ENCODE measurements at places on chromosomes 7 and 10.

DNA sequence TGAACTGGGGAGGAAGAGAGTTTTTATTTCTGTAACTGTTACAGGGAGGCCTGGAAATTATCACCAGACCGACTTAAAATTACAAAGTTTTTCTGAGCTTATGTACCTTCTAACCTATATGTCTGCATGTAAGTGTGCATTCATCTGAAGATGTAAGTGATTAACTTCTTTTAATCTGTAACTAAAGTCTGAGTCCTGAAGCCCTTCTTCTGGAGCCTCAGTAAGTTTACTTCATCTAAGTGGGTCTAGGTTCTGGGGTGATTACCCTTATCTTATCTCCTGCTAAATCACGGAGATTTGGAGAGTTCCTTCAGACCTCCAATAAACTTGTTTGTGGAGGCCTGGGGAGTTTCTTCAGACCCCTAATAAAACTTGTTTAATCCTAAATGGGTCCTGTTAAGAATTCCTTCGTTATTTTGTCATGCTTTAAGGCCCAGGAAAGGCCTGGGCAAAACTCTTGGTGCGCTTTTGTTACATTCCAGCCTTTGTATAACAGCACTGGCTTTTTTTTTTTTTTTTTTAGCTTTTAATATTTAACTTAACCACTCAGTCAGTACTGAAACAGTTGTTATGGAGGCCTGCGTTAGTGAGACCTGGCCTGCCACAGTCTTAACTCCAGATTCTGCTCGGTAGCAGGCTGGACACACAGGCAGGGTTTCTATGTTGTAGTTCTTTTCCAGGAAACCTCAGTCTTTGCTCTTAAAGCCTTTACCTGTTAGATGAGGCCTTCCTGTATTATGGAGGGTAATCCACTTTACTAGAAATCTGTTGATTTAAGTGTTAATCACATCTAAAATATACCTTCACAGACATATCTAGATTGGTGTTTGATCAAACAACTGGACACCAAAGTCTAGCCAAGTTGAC, 33.0 kb downstream of the TPST1 start:
- DNase-seq, result no peak

- no peak for DNase-seq
Observed at GRCh38 chr10:84991301-84991700, 662.9 kb downstream of the CCSER2 start.

GRCh38 chr7:29311314-29311713, 116.7 kb downstream of the CHN2 start:
- DNase-seq, result no peak

DNA sequence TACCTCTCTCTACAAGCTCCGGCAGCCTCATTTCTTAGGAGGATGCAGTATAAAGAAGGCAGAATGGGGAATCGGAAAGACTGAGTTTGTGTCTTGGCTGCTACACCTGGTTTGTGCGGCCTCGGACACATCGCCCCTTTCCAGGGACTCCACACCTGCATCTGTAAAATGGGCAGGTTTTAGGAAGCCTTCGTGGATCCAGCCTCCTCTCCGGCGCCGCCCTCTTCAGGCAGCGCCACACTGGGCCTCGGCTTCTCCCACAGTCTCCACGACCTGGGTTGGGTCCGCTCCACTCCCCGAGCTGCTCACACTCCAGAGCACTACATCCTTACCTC, 341 bp downstream of the GOT1 start:
- DNase-seq, result no peak

DNA sequence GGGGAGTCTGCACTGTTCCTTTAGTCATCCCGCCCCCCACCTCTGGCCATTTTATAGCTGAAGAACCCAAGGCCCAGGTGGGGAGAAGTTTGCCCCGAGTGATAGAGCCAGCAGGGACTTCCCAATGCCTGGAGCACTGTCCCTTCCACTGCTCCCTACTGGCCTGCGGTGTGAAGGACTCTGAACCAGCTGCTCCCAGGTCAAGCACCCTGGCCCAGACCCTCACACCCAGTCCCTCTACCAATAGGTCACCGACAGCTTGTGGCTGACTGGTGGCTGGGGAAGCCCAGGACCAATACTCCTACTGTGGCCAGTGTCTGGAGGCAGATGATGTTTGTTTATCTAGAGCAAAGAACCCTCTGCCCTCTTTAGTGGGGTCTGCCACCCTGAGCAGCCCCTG, 167.9 kb downstream of the LCOR start:
- no peak for DNase-seq

DNA sequence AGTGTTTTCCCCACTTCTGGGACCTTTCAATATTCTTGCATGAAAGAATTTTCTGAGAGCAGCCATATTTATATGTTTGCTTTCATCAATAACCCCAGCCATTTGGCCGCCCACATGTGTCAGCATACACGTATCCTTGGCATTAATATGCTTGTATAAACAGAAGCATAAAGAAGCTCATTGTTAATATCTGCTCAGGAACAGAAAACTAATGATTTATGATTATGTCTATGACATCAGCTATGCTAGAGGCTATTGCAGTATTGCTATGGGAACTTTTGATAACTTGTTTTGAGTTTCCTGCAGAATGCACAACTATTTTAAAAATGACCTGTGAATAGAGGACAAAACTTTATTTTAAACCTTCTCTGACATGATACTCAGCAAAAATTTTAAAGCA, 300.9 kb upstream of the MTPN start:
- no peak for DNase-seq

DNA sequence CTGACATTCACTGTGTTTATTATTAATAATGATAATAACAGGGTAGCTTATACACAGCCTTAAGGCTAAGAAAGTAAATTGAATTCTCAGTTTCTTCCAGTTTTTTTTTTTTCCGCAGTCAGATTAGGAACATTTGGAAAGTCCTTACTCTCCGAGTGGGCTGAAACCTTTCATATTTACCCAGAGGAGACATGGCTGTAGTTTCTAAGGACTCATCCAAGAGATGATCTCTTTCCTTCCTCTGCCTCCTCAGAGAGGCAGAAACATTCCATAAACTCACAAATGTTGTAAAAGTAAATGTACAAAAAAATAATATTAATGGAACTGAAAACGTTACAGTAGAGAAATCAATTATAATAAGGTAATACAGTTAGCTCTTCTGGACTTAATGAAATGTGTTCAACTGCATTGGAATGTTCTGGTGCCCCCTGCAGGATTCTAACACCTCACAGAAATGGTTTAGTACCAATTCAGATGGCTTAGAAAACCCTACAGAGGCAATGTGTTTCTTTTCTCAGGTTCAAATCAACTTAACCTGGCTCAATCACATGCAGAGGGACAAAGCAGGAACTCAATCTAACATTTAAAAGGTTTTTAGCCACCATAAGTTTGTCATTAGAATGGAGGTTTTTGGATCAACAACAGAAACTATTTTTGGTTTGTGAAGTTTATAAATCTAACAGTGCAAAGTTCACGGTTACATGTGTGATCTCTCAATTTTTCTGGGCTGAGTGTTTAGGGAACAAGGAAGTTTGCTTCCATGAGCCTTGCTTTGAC, 71.7 kb downstream of the ICA1 start:
- DNase-seq, result peak; percentile 26

GRCh38 chr10:118459642-118460193, 117.6 kb upstream of the FAM204A start:
- DNase-seq, result peak; percentile 37

DNA sequence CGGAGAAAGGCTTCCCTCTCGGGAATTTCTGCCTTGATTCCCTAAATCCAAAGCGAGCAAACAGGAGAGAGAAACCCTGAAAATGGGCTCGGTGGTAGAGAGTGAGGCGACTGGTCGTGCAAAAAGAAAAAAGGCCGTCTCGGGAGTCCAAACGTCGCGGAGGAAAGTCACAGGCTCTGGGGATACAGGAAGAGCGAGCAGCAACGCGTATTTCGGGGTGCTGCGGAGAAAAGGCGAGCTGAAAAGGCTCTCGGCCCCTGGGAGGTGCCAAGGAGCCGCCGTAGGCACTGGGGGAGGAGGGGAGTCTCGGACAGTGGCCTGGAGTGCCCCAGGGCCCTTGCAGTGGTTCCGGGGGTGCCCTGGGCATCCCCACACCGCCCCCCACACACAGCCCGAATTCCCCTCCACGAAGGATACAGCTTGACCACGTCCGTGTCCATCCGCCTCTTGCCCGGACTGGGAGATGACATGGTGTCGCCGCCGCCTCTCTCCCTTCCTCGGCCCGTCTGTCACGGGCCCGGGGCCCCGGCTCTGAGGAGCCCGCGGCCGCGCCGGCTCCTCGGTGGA, 591 bp downstream of the UBE2H start:
- no peak for DNase-seq

DNA sequence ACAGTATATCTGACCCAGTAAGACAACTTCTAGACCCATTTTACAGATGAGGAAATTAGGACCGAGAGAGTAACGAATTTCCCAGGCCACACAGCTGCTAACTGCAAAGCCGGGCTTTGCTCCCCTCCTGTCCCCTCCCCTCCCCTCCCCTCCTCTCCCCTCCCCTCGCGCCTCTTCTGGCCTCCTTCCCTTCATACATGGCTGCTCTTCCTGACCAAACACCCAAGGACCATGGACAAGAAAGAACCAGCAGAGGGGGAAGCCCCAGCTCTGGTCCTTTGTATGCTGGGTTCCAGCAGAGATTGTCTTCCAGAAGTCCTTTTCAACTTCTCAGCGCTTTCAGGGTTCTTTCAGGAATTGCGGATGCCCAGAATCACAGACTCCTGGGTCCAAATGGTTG, 3.6 kb upstream of the TMEM72 start:
- DNase-seq, result no peak

DNA sequence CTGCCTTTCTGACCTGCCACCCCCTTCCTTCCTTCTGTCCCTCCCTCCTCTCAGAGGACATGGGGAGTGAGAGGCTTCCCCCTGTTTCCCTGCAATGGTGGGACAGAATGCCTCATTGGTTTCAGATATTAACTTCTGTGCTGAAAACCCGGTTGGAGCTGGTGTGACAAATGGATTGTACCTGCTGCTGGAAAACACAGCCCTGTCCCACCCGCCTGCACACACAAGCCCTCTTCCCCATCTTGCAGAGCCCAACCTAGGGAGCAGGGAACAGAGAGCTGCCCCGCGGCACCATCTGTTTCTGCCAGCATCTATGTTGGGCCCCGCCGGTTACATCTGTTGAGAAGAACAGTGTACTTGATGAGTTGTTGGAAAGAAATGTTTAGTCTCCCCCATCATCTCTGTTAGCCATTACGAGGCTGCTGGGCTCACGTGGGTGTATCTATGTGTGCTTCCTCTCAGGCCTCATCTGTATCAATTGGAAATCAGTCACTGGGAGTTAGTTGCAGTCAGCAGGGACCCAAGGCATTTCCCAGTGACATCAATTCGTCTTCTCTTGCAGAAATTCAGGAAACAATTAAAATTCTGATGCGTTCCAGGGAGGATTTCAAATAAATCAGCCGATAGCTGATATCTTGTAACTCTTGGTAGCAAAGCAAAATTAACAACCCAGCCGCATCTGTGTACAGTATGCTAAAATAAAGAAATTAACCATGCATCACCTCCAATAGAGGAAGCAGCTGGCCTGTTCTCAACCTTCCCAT, 725.6 kb upstream of the GALNT17 start:
- DNase-seq, result peak; percentile 81

GRCh38 chr7:40498924-40499510, 364.2 kb downstream of the SUGCT start:
- no peak for DNase-seq

- DNase-seq, result no peak
Observed at GRCh38 chr10:2748287-2748686, 319.1 kb upstream of the PFKP start.

DNA sequence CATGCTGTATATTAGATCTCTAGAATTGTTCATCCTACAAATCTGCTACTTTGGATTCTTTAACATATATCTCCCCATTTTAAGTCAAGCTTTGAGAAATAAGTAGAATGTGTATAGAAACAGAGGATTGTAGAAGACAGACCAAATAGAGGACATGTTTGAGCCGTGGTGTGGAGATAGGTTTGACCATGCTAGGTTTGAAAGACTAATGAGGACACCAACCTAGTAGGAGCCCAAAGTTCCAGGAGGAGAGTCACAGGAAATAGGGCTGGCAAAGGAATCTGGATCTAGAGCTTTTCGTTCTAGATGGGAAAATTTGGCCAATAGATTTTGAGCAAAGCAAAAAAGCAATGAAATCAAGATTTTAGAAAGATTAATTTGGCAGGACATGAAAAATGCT, 60.5 kb upstream of the TBX20 start:
- DNase-seq, result no peak

GRCh38 chr7:20407585-20408466, 77.1 kb downstream of the ITGB8 start:
- DNase-seq, result no peak

DNA sequence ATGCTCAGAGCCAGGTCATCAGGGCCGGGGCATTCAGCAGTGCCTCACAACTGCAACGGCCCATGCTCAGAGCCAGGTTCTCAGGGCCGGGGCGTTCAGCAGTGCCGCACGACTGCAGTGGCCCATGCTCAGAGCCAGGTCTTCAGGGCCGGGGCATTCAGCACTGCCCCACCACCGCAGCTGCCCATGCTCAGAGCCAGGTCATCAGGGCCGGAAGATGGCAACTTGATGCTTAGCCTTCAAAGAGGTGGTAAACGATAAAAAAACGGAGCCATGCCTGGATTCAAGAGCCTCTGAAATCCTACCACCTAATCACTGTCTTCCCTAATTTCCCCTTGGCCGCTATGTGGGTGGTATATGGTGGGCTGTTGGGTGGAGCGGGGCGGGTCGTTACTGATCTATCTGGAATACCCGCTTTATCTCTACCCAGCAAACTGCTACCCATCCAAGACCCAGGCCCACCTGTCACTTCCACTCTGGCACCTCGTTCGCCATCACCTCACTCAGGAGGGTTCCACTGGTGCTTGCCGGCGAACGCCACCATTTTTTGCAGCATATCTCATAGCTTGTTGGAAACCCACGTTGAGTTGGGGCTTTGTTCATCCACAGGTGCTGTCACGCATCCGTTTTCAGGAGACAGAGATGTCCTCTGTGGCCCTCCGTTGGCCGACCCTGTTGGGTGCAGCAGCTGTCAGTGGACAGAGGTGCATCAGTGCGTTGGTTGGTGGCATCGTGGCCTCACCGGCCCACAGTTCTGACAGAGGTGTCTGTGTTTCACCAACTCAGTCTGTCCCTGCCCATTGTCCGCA, 221.1 kb downstream of the EBF3 start:
- no peak for DNase-seq

GRCh38 chr10:125102821-125103220, 57.5 kb downstream of the CTBP2 start:
- DNase-seq, result no peak

GRCh38 chr10:84375881-84376280, 47.5 kb downstream of the CCSER2 start:
- no peak for DNase-seq
